ENCODE measurements at places on chromosomes 7 and 10. TPM values are rescaled to one million over a fixed set of nuclear protein-coding genes. Genes with fewer than 3 reads are reported as not detected.

TFEC gene
- 1.6 TPM for total RNA-seq

OLAH gene
- not detected for total RNA-seq

ADARB2 gene
- total RNA-seq = not detected

GRM3 gene
- 0.22 TPM for total RNA-seq

SLC29A3 gene
- total RNA-seq = 1.6 TPM

CUZD1 gene
- 0.35 TPM for total RNA-seq

GBX1 gene
- 0.57 TPM for total RNA-seq

ERVW-1 gene
- not detected for total RNA-seq

FAM221A gene
- 3.7 TPM for total RNA-seq

SRRM3 gene
- 7.6 TPM for total RNA-seq

SAP25 gene
- total RNA-seq = not detected

MKI67 gene
- total RNA-seq = 1.1 TPM

CHAT gene
- not detected for total RNA-seq

STOX1 gene
- total RNA-seq = 0.19 TPM

LBX1 gene
- total RNA-seq = 0.13 TPM

DLX5 gene
- total RNA-seq = 0.22 TPM

ITGB8 gene
- 1.5 TPM for total RNA-seq

Data from cardiac septum (tissue), 1 donor.